ENCODE measurements at places on chromosomes 2 and 18.

- no peak for DNase-seq
Observed at GRCh38 chr2:102286041-102286440, 25.3 kb upstream of the IL1RL1 start.

GRCh38 chr2:43001055-43001378, 208.6 kb upstream of the HAAO start:
- no peak for DNase-seq

GRCh38 chr2:68190991-68191731, 33.5 kb downstream of the PNO1 start:
- DNase-seq = no peak

- no peak for DNase-seq
Observed at GRCh38 chr2:48045613-48046012, 139.3 kb upstream of the FBXO11 start.

- no peak for DNase-seq
Observed at GRCh38 chr2:212998626-212999359, 152.6 kb downstream of the IKZF2 start.
